ENCODE measurements at places on chromosomes 3 and 15. TPM values are rescaled to one million over a fixed set of nuclear protein-coding genes. Genes with fewer than 3 reads are reported as not detected.
A peak's percentile ranks its signal among the peaks of the same experiment; 100 is the strongest.

GRCh38 chr3:79497447-79498111 lies 270.2 kb downstream of the ROBO1 start:
- no peaks in the 10 kb centered on the region for H3K4me1 ChIP-seq
- no peaks in the 10 kb centered on the region for H3K27me3 ChIP-seq
- DNase-seq: no peak
- H3K27ac ChIP-seq: no peak overlapping the region

GRCh38 chr15:94026458-94027304 lies 204.7 kb upstream of the MCTP2 start:
- no peaks in the 10 kb centered on the region for H3K4me1 ChIP-seq
- no peaks in the 10 kb centered on the region for H3K27me3 ChIP-seq
- no peak overlapping the region for H3K4me3 ChIP-seq

GRCh38 chr3:48305396-48305795 lies 28.1 kb downstream of the SPINK8 start:
- H3K27me3 ChIP-seq: peaks cover 5% of the 10 kb centered on the region
- no peaks in the 10 kb centered on the region for H3K36me3 ChIP-seq

DNA sequence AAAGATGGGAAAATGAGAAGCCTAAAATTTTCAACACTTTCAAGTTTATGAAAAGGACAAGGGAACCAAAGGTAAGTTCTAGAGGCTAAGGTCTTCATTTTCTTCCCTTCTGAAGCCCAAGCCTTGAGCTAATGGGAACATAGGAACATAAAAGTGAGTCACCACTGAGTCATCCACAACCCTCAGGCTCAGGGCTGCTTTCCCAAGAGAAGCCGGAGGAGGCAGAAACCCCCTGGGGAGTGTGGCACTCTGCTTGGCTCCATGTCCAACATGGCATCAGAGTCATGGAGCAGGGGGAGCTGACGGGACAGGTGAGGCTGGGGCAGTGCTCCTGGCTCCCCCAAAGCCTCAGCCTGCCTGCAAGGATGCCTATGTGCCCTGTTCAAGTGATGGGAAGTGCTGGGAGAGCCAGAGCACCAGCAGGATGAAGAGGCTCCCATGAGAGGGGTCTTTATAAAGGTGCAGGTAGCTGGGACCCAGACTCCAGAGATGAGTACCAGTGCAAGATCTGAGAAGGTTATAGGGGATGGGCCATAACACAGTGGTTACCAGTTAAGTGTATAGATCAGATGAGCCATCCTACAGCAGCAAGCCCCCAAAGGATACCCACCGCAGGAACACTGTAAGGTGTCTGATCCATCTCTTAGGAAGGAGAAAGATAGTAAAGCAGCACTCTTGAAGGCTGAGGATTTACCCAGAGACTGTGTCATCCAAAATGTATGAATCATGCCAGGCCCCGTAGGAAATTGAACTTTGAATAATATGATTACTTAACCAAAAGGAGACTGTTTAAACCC lies 31.8 kb upstream of the RYR3 start:
- peak overlapping the region; percentile 45 for H3K27ac ChIP-seq
- H3K27me3 ChIP-seq: no peaks in the 10 kb centered on the region
- peak; percentile 57 for DNase-seq
- H3K36me3 ChIP-seq: no peaks in the 10 kb centered on the region

- no peak for DNase-seq
- no peaks in the 10 kb centered on the region for H3K36me3 ChIP-seq
- no peaks in the 10 kb centered on the region for H3K27me3 ChIP-seq
- H3K27ac ChIP-seq: peak overlapping the region; percentile 99
- no peak overlapping the region for H3K4me3 ChIP-seq
Observed at GRCh38 chr3:197961582-197961945, 1.5 kb downstream of the LMLN start.

The C3orf20 gene
- not detected for total RNA-seq

The PPM1L gene
- total RNA-seq: 23.8 TPM

The GOLGA6L10 gene
- total RNA-seq: 3.5 TPM

The PAQR5 gene
- 2.0 TPM for total RNA-seq

All from Panc1 (cell line).